Inflammatory macrophage treated with lipopolysaccharide for 1 hour (primary cell): ENCODE measurements at places on chromosomes 6 and 20.

DNA sequence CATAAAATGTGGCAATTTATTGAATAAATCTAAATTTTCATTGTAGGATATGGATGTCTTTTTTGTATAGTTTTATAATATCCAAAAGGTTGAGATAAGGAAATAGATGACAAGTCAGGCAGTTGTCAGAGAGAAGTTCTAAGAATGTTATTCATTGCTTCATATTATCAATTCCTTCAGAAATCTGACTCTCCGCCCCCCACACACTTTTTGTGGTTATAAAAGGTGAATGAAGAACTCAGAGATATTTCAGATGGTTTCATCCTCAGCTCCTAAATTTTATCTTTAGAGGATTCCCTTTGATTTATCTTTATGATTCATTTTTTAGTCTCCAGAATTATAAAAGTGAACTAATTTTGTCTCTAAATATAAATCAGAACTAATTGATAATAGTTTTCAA is 136.1 kb upstream of the NOX3 start:
- no peak for DNase-seq

DNA sequence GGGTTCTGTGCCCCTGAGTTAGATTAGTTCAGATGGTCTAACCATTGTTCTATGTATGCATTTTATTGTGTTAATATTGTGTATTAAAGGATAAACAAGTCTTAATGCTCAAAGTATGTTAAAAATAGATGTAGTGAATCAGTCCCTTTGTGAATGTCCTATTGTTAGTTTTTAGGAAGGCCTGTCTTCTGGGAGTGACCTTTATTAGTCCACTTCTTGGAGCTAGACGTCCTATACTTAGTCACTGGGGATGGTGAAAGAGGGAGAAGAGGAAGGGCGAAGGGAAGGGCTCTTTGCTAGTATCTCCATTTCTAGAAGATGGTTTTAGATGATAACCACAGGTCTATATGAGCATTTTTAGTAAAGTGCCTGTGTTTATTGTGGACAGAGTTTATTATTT is 12.3 kb upstream of the HMGN4 start:
- DNase-seq: peak; percentile 63

DNA sequence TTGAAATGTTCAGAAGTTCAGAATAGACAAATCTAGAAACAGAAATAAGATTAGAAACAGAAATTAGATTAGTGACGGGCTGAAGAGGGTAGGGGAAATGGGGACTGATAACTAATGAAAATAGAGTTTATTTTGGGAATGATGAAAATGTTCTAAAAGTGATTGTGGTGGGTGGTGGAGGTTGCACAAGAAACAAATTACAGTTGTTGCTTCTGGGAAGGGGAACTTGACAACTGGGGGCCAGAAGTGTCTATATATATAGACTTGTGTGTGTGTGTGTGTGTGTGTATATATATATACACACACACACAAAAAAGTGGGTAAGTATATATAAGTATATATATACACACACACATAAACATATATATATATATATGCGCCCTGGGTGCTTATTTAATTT is 86.5 kb upstream of the RREB1 start:
- DNase-seq: peak; percentile 71

DNA sequence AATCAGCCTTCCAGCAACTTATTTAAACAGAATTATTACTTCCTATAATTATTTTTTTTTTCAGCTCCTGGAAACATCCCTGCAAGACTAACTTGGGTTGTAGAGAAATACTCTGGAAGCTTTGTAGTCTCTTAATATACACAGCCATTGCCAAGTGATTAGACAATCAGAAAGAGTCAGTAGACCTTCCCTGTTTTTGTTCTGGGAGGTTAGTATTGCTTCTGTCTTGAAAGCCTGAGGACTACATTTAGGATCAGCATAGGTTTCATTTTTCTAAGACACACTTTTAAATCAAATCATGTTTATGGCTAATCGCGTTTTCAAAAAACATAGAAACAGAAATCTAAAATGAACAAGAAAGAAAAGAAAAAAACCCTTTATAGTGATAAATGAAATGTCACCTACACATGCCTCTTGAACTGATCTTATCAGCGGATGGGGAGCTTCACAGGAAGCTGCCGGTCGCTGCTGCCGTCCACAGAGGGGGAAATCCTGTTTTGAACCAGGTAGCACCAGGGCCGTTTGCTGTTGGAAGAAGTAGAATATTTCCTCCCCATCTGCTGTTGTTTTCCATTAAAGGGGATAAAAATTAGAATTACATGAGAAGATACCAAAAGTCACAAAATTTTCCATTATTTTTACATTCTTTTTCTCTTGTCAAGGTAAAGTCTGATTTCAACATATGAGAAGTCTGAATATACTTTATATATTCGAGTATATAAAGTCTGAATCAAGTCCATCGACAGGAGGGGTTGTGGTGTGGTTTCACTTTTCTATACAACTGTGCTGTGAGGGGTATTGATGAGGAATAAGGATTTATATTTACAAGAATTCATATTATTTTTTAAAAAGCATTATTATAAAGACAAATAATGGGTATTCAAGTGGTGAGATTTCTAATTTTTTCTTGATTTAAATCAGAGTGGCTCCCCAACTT is 94.6 kb downstream of the ARMC2 start:
- DNase-seq: no peak

DNA sequence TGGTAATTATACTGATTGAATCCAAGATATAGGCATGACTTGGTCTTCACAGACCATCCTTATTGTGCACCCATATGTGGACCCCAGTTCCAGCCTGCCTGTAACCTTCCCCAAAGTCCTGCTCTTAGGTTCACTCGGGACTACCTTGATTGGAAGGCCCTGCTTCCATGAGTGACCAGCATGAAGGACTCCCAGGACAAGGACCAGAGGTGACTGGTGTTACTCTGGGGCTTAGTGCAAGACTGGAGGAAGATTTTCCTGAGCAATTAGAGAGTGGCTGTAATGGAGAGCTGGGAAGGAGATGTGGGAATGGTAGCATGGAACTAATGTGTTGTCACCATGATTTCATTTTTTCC is 15.1 kb downstream of the BRD2 start:
- DNase-seq: no peak

DNA sequence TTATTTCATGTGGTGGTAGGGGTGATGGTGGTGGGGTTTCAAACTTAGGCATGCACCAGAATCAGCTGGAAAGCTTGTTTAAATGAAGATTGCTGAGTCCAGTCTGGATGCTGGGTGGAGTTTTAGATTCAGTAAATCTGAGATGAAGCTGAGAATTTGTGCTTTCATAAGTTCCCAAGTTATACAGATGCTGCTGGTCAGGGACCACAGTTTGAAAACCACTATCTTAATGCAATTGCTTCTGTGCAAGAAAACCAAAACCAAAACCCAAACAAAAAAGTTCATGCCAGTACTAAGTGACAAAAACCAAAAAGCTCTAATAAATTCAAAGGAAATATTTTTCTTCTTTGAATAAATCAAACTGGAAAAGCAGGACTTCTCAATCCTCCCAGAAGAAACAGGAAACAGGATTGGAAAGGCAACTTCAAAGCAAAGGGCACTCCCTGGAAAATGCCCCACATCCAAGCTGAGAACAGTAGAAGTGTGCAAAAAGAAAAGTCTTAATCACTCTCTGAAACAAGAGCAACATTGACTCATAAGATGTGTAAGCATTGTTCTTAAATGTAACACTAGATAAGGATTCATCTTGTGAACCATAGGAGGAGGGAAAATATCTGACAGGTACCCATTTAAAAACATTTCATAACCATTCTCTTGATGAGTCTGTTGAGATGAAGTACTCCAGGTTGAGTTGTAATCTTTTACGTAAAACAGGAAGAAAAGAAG is 481.5 kb upstream of the HSF2 start:
- DNase-seq: no peak

- no peak for DNase-seq
These were observed 131.6 kb downstream of the KIF6 start for GRCh38 chr6:39593646-39594045.

DNA sequence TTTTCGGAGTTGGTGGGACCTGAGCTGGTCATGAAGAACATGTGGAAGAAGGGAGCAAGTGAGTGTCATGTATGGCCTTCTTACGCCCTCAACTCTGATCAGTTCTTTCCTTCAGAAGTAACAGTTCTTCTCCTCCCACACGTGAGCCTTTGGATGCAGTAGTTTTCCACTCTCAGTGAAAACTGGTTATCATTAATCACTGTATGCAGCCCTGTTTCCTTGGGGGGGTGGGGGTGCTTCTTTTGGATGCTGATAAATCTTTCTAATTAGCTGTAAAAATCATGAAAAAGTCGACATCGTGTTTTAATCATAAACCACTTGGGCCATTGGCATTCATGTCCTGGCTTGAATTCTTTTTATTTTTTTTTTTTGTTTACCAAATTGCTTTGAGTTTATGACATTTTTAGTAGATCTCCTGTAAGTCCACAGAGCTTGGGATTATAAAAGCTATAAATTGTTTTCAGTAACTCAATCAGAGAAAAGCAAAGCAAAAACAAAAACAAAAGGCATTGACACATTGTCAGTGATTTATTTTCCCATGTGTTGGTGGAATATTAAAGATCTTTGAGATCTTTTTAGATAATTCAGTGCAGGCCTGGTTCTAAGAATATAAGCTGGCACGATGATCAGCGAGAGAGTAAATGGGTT is 84.8 kb downstream of the TRMT11 start:
- DNase-seq: no peak

DNA sequence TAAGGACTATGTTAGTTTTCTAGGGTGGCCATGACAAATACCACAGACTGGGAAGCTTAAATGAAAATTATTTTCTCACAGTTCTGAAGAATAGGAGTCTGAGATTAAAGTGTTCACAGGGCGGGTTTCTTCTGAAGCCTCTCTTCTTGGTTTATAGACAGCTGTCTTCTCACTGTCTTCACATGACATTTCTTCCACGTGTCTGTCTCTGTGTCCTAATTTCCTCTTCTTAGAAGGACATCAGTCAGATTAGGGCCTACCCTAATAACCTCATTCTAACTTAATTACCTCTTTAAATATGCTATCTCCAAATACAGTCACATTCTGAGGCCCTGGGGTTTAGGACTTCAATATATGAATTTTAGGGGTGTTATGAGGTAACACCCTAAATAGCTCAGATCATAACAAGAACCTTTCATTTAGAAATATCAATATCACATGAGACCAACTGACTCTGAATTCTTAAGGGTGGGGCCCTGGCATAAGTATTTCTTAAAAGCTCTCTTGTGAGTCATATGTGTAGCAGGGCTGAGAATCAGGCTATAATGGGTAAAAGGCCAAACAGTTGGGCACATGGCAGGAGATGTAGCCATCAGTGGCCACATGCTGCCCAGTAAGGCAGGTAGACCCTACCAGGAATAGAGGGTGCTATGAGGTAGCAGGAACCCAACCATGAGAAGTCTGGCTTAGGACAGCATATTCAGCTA is 62.0 kb upstream of the TENT5A start:
- peak; percentile 70 for DNase-seq

DNA sequence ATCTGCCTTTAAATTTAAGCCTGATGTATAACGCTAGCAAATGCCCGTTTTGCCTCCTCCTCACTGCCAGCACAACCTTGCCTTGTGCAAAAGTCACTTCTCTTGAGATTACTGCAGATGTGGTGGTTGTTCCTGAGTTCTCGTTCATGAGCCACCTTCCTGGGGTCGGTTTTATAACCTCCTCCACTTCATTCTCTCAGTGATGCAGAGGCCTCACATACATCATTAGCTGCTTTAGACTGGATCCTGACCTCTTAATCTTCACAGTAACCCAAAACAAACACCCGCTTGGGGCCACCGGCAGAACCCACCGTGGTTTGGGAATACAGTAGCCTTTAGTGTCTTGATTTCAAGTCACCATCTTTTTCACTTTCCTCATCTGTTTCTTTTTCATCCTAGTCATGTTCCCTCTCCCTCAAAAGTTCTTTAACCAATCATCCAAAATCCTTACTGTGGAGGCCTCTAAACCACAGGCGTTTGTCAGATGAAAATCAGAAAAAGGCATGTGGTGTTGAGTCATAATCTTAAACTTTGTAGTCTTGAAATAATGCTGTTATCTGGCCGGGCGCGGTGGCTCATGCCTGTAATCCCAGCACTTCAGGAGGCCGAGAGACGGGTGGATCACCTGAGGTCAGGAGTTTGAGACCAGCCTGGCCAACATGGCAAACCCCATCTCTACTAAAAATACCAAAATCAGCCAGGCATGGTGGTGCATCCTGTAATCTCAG is 430.3 kb upstream of the SOX4 start:
- no peak for DNase-seq

GRCh38 chr20:47335251-47336128 is 21.0 kb downstream of the ZMYND8 start:
- no peak for DNase-seq

GRCh38 chr6:147738099-147738498 is 229.6 kb downstream of the SAMD5 start:
- no peak for DNase-seq

GRCh38 chr20:62795023-62795761 is 1.1 kb upstream of the MRGBP start:
- DNase-seq: peak; percentile 42

- no peak for DNase-seq
These were observed 3.1 kb downstream of the RAET1G start for GRCh38 chr6:149919834-149920225.

DNA sequence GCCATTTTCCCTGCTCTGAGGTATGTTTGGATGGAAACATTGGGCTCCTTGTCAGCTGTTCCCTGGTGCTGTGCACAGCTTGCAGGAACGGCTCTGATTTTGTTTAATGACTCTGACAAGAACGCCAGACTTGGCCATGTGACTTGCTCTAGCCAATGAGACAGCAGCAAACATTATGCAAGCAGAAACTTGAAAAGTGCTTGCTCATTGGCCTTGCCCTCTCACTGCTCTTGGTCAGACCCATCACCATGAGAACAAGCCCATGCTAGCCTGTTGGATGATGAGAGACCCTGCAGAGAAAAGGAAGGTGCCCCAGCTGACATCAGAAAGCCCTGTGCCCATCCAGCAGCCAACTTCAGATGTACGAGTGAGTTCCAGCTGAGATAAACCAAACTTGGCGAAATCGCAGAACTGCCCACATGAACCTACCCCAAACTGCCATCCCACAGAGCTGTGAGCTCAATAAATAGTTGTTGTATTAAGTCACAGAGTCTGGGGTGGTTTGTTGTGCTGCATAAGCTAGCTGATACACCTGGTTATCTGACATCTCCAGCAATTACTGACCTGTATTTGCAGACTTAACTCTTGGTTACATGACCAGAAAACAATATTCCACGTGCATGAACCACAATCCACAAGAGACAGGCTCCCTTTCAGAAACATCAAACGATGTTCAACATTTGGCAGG is 96.9 kb downstream of the JPH2 start:
- no peak for DNase-seq

DNA sequence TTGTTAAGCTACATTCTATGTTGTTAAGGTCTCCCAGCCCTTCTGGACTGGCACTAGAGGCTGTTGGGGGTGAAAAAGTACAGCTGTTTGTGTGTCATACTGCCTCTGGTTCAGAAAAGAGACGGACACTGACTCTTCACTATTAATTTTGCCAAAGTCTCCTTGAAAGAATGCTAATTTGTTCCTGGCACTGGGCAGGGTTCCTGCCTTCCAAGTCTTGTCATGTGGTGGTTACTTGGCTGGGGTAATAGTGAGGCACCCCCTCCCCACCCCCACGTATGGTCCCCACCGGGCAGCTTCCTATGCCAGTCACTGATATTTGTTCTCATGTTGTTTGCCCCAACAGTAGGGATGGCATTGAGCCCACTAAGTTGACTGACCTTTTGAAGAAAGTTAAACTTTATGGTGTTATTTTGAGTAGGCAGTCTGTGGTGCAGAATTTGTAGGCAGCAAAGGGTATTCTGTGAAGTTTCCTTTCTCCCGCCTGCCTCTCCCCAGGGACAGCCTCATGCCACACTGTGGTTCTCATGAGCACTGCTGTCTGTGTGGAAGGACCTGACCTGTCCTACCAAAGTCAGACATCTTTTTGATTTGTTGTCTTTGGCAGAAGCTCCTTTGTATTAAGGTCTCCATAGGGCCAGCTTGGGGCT is 8.7 kb downstream of the CDS2 start:
- no peak for DNase-seq
